ENCODE measurements at places on chromosomes 4 and X.

DNA sequence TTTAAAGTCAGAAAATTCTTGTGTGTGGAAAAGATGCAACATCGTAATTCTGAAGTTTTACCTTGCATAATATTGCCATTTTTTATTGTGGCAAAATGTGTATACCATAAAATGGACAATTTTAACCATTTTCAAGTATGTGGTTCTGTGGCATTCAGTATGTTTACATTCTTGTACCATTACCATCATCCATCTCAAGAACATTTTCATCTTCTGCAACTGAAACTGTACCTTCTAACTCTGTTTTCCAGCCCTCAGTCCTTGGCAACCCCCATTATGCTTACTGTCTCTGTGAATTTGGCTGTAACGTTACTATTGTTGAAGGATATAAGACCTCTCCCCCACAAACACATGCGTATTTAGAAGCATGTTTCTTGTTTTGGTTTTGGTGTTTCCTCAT is 123.2 kb downstream of the BMPR1B start:
- DNase-seq: no peak

DNA sequence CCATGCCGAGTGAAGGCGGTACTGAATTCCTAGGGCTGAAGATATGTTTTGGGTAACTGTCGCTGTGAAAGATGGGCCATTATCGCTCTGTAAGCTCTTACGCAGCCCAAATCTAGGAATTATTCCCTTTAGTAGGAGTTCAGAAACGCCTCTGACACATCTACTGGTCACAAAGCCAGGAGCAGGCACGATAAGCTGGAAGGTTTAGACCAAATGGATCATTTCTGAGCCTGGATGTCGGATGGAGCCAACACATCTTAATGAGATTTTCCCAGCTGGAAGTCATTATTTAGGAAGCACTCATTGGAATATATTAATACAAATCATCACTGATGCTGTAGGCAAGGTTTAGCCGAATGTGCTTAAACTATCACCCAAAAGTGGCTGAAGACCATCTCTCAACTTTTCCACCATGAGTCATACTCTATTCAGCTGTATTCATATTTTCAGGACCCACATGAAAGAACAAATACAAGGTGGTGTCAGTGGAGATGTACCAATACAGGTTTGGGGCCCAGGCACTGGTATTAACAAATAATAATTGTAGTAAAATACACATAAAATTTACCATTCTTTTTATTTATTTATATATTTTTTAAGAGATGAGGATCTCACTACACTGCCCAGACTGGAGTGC is 34.2 kb upstream of the ATRX start:
- DNase-seq: no peak

DNA sequence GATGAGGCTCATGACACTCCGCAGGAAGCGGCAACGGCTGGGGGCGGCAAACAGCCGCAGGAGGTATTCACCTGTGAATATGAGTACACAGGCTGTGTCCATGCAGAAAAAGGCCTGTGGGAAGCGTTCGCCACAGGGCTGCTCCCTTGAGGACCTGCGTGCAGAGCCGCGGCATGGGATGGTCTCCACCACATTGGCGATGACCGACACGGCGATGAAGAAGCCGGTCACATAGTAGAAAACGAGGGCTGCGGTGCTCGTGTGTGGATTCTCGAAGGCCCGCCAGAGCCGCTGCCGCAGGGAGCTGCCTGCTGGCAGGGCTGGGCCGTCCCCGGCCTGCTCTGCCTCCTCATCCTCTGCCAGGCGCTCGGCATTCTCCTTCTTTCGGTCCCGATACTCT is 2.2 kb downstream of the KCND1 start:
- DNase-seq: no peak

- DNase-seq: no peak
Measured at GRCh38 chr4:82614838-82615449, 53.2 kb upstream of the TMEM150C start.

GRCh38 chrX:3142259-3143042 is 101.2 kb downstream of the ARSF start:
- DNase-seq: no peak

DNA sequence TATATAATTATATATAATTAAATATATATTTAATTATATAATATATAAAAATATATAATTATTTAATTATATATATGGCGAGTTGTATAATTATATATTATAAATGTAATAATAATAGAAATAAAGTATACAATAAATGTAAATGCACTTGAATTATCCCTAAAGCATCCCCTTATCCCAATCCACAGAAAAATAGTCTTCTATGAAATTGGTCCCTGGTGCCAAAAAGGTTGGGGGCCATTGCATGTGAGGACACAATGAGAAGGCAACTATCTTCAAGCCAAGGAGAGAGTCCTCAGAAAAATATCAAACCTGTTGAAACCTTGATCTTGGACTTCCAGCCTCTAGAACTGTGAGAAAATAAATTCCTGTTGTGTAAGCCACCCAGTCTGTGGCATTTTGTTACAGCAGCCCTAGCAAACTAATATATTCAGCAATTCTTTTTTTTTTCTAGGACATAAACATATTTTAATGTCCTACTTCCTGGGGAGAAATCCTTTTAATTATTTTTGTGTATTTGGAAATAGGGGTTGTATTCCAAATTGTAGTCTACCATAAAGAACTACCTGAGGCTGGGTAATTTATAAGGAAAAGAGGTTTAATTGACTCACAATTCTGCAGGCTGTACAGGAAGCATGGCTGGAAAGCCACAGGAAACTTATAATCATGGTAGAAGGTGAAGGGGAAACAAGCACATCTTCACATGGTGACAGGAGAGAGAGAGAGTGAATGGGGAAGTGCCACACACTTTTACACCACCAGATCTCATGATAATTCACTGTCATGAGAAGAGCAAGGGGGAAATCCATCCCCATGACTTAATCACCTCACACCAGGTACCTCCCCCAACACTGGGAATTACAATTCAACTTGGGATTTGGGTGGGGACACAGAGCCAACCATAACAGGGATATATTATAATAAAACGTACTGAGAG is 22.9 kb upstream of the CXCL2 start:
- no peak for DNase-seq

DNA sequence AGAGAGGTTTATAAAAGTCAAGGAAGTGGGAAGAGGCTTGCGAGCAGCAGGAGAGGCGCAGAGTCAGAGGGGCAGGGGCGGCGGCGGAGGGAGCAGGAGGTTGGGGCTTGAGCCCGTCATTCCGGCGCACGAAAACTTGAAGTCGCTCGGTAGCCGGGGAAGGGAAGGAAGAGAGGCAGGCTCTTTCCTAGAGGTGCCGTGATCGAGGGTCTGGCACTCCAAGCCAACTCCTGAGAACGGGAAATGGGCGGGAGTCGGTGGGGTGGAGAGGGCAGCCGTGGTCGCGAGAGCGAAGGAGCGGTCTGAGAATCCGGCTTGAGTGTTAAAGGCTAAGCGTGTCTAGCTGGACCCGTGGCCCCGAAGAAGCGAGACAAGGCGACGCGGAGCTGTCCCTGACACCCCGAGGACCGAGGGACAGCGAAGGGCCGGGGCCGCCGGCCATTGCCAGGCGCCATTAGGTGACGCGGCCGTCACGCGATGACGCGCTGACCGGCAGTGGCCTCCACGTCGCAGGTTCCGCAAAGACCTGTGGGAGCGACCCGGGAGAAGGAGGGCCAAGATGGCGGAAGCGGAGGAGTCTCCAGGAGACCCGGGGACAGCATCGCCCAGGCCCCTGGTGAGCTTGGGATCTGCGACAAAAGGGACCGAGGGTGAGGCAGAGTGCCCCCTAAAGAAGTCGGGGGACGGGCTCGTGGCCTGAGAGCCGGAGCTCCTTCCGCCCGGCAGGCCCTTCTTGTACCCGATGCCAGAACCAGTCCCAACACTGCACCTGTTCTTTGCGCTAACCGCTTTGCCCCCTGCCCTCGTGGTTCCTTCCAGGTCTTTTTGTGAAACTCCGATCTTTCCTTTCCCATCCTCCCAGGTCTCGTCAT is at the start of gene YIPF6:
YIPF6 (plus strand) TSS at position 544 of the 872 bp plus-strand sequence; CDS start at position 560, 16 bp downstream.
- DNase-seq: peak; percentile 78

DNA sequence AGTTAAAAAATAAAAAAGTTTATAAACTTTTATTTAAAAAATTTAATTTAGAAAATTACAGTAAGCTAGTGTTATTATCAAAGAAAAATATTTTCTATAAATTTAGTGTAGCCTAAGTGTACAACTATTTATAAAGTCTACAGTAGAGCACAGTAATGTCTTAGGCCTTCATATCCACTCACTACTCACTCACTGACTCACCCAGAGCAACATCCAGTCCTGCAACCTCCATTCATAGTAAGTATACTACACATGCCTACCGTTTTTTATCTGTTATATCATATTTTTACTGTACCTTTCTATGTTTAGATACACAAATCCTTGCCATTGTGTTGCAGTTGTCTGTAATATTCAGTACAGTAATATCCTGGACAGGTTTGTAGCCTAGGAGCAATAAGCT is 129.0 kb upstream of the FAM47B start:
- DNase-seq: no peak

DNA sequence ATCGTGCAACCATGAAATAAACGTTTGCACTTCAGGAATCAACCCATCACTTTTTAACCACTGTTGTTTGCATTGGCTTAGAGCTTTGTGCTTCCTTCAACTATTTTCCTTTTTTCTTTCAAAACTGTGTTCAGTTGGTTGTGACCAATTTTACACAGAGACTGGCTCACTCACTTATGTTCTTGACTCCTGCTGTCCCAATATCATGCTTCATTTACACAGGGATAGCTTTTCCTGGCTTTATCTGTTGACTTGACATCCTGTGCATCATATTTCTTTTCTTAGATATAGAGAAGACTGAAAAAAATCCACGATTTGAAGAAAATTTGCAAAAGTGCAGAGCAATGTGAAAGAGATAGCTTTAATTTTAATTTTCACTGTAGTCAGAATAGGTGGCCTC is 38.8 kb downstream of the REPS2 start:
- no peak for DNase-seq

DNA sequence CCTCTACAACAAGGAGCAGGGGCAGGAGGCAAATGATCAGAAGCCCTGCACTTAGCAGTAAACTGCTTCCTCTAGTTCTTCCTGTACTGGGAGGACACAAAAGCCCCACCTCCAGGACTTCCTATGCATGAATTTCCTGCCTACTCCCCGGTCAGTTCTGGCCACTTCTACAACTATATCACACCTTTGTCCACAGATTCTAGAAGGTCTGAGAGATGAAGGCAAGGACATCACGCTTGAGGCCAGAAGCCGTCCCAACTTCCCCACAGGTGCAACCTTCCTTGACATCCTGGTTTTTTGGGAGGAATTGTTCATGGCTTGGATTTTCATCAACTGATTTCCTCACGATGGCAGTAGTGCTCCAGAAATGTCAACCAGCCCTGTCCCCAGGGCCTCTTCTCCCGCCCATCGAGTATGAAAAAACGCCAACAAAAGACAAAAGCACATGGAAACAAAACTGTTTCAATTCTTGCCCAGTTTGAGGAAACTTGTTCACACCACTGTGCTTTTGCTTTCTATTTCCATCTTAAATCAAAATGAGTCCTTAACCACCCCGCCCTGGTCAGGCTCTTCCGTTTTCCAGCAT is 206.5 kb upstream of the STK26 start:
- no peak for DNase-seq

DNA sequence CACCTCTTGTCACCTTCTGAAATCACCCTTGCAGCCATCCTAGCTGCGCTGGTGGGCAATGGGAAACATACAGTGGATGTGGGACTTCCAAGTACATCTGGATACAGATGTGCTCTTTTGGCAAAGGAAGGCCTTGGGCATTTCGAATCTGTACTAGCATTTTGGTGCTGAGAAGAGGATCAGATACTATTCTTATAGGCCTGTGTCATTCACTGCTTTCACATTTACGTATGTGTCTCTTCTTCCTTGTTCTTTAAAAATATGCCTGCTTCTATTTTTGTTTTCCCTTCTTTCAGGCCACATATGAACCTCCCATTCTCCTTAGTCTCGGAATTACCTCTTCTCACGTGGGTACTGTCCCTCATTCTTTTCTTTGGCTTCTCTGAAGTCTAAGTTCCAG is 53.1 kb downstream of the EFNB1 start:
- DNase-seq: no peak

DNA sequence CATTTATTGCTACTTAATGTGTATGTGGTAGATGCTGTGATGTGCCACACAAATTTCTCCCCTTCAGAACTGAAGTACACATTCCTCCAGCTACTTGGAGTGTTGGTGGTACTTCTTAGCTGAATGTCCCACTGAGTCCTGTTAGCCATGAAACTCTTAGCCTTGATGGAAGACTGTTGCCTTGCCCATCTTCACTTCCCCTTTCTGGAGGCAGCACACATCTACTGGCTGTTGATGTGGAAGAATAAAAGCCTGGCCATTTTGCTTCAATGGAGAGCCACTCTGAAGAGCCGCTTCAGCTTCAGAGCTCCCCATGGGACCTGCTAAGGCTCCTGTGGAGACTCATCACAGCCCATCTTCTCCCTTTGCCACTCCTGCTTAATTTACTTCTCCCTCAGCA is 157.7 kb upstream of the PITX2 start:
- no peak for DNase-seq

DNA sequence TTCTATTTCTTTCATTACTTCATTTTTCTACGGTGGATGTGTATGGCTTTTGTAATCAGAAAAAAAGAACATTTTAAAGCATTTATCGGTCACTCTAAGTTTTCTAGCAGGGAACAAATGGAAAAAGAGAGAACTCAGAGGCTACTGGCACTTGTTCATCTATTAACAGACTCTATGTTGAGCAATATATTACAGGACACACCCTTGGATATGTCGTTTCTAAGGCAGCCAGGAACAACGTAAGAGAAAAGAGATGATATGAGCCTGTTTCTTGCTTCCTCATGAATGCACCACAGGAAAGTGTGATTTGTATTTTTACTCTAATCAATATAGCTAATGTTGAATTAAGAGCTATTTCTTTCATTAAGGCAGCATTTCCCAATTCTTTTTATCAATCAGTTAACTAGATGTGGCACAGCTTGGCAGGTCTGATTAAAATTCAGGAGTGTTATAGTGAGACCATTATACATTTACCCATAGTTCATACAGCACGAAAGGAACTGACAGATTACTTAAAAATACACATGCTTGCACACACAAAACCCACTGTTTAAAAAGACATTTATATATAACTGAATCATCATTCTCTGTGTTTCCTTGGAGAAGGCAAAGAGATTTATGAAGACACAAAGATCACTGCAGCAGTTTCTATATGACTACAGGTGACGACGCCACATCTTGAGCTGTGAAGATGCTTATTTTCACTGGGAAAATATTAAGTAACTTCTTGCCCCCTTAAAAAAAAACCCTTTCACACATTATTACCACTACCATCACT is 13.0 kb downstream of the RAB9B start:
- no peak for DNase-seq
